ENCODE measurements at places on chromosomes 16 and 17.

GRCh38 chr17:37608351-37609169 lies 658 bp downstream of the SYNRG start:
- no peak for DNase-seq

- DNase-seq = no peak
Measured at GRCh38 chr17:49694847-49695697, 12.7 kb downstream of the SLC35B1 start.

DNA sequence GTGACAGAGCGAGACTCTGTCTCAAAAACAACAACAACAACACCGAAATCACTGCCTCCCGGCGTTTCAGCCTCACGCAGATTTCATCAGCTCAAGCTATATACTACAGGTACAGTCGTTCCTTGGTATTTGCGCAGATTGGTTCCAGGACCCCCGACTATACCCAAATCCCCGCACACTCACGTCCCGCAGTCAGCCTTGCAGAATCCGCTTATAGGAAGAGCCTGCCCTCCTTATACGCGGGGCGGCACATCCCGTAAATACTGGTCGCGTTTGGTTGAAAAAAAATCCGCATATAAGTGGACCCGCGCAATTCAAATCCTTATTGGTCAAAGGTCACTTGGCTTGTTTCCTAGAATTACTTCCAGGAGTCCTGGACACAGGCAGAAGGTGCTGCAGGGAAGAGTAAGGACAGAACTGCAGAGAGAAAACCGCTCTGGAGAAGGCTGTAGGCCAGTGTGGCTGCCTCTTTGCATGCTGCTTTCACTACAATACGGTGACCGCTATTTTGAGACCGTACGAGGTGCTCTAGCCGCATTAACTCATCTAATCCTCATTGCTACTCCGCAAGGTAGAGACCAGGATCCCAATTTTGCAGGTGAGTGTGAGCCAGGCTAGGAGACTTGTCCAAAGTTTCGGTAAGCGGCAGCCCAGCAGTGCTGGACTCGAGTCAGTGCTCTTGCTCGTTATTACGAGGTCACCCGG lies 718 bp downstream of the NDUFAB1 start:
- no peak for DNase-seq

- DNase-seq = peak; percentile 95
Measured at GRCh38 chr17:77887464-77888241, 70.8 kb upstream of the TNRC6C start.

DNA sequence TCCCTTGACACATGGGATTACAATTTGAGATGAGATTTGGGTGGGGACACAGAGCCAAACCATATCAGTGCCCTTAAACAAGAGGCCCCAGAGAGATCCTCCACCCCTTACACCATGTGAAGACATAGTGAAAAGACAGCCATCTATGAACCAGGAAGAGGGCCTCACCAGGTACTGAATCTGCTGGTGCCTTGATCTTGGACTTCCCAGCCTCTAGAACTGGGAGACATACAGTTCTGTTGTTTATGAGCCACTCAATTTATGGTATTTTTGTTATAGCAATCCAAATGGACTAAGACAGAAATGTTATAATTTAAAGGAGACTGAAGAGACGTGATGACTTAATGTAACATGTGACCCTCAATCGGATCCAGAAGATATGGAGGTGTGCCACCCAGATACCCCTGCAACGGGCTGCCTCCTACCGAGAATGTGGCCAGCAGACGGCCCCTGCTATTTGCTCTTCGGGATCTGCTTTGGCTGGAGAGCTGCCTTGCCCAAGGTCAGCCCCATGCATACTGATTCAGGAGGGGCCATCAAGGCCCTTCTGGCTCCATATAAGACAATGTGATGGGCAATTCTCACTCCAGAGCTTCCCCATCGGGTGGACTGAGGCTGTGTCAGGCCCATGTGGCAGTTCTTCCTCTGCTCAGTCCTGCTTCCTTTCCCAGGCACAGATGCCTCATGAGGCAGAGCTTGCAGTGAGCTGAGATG lies 80.6 kb downstream of the NETO2 start:
- DNase-seq = no peak

DNA sequence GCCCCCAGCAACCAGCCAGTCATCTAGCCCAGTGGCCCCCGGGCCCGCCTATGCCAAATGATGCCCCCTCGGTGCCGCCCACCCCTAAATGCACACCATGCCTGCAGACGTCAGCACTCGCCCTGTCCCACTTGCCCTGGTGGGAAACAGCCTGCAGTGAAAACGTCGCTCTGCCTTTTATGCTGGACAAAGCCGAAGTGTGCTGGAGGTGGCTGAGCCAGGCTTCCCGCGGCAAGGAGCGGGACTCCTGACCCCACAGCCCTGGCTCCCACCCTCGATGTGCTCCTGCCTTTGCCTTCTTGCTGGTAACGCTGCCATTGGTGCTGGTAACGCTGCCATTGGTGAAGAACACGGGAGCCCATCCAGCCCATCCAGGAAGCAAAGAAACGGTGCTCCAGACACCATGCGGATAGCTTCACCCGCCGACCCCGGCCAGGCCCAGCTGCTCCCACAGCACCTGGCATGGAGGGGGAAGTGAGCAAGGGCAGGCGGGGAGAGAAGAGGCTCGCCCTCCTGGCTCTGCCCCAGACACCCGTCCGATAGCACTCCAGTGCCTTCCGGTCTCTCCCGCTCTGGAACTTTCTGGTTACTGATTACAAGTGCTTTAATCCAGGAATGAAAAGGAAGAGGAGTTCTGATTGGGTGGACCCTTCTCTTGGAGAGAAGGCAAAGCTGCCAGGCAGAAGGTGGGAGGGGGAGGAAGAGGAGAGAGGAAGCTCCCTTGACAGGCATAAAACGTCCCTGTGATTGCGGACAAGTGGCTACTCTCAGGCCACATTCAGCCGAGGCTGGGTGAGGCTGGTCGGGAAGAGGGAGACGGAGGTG lies 4.0 kb upstream of the BAIAP2 start:
- no peak for DNase-seq

DNA sequence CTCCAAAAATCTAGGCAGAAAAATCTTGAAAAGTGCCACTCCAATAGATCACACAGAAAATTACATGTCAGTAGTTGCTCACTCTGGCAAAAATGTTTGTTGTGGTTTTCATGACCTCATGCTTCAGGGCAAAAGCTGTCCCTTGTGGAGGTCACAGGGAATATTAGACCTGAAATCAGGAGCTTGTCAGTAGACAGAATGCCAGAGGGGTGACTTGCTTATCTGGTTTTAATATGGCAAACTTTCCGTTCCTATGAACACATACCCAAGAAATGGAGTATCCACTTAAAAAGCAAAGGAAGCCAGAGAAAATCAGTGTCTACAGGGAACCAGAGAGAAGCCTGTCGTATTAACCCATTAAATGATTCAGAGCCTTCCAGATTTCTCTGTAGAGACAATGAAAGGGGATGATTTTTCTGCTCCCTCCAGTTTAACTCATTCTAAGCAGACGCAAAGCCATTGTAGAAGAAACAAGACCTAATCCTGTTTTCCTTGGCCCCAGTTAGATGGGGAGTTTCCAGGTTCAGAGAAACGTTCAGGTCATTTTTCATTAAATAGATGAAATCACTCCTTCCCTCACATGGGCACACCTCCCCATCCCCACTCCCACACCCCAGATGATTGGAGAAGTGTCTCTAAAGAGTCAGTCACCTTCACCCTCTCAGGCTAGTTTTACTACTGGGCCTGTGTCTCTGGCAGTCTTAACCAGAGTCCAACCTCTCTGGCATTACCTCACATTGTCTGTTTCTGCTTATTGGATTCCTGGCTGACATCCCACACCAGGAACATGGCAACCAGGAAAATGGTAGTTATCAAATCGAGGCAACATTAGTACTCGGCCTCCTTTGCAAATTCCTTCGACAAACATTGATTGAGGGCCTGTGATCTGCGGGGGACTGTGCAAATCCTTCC lies 6.0 kb downstream of the SOX9 start:
- no peak for DNase-seq

- DNase-seq = no peak
Measured at GRCh38 chr17:38660097-38661025, 14.4 kb downstream of the EPOP start.

- no peak for DNase-seq
Measured at GRCh38 chr17:31462261-31462660, 70.8 kb downstream of the RAB11FIP4 start.

DNA sequence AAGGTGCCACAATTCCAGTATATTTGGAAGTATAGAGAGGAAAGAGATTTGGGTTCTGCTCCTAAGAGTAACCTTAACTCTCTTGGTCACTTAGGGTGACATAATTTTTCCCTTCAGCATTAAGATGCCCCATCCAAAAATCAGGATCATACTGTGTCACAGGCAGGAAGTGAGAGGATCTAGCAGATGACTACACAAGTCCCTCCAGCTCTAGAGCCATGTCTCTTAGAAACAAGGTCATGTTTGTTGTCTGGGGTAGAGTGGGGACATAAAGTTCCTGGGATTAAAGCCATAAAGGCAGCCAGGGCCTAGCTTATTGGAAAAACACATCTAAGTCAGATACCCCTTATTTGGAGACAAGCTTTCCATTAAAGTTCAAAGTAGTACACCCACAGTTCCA lies 2.7 kb downstream of the CCL8 start:
- DNase-seq = no peak

DNA sequence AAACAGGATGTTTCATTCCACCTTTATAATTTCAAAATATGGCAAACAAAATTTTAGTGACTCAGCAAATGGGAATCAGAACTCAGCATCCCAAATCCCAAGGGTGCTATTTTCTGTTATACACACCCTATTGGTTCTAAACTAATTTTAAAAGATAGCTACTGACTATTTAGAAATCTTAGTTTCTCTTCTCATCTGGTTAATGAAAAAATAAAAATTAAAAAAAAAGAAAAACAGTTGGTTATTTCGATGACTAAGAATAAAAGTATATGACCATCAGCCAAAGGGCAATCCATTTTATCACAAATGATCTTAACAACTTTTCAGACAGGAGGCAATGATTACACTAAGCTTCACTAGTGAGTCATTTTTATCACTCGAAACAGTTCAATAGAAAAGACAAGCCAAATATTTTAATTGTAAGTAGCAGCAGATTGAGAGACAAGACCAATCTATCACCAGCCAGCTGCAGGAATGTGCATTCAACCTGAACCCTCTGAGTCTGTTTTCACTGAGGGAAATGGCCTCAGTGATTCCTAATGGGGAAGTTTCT lies 15.2 kb downstream of the PHLPP2 start:
- no peak for DNase-seq

DNA sequence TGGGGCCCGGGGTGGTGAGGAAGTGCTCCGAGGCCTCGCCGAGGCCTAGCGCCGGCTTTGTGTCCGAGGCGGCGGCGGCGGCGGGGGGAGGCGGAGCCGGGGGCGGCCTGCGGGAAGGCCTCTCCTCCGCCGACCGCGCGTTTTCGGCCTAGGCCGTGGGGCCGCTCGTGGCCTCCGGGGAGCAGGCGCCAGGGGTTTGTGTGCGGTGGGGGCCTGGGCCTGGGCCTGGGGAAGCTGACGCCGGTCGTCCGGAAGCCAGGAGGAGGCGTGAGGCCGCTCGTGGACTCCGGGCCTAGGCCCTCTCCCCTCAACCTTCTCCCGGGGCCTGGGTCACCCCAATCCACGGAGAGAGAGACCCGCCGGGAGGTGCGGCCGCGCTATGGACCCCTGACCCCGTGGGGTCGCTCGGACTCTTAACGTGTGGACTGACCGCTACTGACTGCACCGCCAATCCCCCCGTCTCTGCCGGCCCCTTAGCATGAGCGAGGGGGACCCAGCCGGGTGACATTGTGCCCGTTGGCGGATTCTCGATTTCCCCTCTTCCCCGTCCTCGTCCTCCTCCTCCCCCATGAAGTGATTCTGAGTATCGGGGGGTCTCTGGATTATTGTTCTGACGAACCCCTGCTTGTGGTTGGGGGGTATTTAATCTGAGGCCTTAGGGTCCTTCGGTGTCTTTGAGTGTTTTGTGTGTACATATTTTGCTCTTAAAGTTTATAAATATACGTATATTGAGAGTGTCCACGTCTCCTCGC lies 660 bp downstream of the RBBP6 start:
- DNase-seq = no peak

GRCh38 chr16:14056970-14057369 lies 14.1 kb upstream of the MRTFB start:
- no peak for DNase-seq

DNA sequence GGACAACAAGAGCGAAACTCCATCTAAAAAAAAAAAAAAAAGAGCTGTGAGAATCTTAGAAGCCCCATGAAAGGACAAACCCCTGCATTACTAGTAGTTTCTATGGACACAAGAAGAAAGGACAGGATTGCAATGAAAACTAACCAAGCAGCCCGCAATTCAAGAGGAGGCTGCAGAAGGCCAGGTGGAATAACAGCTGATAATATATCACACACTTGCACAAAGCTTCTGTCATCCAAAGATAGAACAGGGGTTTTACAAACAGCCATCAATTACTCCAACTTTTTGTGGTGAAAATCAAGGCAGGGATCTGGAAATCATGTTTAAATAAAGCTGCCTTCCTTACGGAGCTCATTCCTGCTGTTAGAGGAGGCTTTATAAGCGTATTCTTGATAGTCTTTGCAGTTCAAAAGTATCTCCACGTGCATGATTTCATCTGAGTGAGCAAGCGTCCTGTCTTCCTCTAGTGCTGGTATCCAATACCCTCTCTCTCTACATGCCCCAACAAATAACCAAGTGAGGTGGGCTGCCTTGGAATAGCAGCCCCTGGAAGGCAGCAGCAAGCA lies 23.1 kb upstream of the TMEM94 start:
- no peak for DNase-seq

DNA sequence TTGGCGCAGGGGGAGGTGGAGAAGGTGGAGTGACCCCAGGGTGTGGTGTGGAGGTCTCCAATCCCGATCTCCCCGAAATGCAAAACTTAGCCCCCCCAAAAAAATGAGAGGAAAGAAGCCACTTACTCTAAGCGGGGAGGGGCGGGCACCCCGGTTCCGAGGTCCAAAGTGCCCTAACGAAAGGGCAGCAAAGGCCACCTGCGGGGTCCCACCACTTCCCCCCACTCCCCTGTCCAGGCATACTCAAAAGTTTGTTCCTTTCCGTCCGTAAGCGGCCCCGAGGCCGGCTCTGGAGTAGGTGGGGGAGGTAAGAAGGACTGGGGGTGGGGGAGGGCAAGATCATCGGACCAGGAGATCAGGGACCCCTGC lies 1.1 kb downstream of the TOX3 start:
- no peak for DNase-seq

- DNase-seq = no peak
Measured at GRCh38 chr16:88534638-88535190, 35.5 kb upstream of the ZC3H18 start.

- DNase-seq = no peak
Measured at GRCh38 chr16:49003992-49004391, 277.6 kb downstream of the CBLN1 start.

- no peak for DNase-seq
Measured at GRCh38 chr16:74280448-74280847, 16.2 kb upstream of the PSMD7 start.

All from vagina (tissue), 2 donors.